ENCODE measurements at places on chromosomes 6 and 20.

DNA sequence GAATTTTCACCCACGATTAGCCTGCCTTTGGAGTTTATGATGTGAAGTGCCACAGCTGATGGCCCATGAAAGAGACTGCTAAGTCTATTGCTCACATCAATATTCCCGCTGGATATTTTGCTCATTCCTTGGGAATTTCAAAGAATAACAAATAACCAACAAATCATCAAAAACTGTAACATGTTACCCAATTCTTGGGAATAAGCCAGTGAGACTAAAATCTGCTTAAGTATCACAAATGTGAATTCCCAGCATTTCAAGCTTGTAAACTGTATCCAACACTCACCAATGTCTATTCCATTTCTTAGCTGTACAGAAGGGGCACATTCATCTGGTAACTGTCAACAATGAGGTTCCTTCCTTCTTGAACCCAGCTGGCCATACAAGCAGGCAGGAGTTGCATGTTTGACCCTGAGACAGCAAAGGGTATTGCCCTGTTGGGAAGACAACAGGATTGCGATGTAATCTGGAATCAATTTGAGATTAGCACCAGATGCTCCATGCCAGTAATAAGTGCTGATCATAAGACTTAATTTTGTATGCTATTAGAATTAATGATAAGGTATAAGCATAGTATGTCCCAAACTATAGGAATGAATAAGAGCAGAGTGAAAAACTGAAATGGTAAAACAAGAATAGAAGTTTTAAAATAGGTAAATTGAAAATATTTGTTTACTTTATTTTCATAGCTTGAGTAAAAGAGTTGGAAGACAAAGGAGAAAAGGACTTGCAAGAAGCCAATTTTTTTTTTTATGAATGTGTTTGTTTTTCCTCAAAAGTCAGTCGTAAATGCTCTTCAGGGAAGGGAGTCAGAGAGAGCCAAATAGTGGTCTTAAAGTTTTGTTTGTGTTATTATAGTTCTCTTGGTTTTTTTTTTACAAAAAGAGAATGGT lies 58.8 kb downstream of the RSPO3 start:
- DNase-seq: no peak

DNA sequence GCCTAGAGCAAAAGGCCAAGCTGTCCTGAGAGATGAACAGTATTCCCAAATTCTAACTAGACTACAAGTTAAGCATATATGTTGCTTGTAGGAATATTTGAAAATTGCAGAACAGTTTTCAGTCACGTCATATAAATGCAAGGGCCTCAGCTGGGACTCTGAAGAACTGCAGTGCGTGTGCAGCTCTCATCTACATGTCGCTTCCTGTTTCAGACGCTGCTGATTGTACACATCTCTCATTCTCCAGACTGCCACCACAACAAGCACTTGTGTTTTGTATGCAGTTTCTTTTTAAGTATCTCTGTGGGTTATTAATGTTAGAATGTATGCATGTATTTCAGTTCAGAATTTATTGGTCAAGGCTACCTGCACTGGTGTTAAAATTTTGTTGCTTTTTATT lies 119.7 kb downstream of the MAP3K4 start:
- DNase-seq: no peak

- no peak for DNase-seq
These were observed 512.6 kb downstream of the LMBRD1 start for GRCh38 chr6:69284176-69284730.

- no peak for DNase-seq
These were observed 559.4 kb downstream of the COL12A1 start for GRCh38 chr6:74646461-74646860.

GRCh38 chr20:13131688-13132087 lies 89.4 kb upstream of the ISM1 start:
- DNase-seq: no peak

DNA sequence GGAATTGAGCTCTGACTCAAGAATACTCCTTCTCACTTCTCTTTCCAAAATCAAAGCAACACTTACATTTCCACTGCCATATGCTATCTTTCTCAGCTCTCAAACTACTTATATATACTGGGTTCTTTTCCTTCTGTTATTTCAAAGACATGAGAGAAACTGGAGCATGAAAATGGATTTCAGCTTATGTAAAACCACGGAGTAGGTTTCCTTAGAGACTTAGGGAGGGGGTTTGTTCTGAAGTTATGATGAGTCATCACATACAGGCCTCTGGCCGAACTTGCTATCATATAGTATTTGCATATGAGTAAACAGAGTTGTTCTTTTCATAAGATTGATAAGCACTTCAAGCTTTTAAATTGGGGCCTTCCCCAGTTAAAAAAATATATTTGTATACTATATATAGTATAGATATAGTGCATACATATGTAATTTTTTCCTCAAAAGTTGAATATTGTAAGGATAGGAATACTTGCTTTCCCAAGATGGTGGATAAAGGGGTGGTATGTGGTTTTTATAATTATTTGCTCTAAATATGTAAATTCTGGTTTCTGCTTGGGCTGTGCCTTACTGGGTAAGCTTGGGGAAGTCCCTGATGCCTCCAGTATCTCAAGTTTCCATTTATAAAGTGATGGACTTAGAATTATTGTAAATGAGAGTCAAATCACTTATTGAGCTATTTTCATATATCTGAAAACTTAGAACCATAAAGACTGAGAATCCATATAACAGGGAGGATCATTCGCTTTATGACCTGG lies 273.9 kb downstream of the RFPL4B start:
- no peak for DNase-seq

DNA sequence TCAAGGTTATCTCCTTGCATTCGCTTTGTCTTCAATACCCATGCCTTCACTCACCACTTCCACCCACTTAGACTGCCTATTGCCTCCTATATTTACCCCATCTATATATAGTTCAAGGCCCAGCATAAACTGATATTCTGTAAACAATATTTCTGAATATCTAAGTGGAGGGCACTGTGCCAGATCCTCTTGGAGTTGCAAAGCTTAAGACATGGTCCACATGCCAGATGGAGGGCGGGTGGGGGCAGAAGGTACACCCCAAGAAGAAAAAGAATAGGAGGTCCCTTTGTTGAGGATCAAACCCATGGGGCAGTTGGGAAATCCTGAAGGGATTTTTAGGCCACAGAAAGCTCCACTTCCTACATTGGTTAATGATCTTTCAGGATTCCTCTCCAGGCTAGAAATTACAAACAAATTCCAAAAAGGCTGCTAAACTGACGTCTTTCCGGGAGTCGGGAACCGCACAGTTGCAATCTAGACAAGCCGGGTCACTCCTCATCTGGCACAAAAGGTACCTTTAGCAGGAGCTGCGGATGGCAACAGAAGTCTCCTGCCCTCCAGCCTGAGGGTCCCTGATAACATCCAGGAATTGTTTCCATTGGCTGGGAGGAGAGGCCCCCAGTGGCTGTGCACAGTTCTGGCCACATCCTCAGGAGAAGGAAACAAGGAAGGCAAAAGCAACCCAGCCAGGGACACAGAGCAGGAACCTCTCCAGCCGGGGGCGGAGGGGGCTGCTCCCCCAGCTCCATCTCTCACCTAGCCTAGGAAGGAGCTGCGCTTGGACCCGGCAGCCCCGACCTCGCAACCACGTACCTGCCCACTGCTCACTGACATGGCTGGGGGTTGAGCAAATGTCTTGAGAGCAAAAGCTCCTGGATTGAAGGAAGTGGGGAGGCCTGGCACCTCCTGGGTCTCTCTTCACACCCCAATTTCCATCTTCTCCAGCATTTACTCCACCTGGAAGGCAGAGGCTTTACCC lies 5.9 kb upstream of the LPIN3 start:
- no peak for DNase-seq

DNA sequence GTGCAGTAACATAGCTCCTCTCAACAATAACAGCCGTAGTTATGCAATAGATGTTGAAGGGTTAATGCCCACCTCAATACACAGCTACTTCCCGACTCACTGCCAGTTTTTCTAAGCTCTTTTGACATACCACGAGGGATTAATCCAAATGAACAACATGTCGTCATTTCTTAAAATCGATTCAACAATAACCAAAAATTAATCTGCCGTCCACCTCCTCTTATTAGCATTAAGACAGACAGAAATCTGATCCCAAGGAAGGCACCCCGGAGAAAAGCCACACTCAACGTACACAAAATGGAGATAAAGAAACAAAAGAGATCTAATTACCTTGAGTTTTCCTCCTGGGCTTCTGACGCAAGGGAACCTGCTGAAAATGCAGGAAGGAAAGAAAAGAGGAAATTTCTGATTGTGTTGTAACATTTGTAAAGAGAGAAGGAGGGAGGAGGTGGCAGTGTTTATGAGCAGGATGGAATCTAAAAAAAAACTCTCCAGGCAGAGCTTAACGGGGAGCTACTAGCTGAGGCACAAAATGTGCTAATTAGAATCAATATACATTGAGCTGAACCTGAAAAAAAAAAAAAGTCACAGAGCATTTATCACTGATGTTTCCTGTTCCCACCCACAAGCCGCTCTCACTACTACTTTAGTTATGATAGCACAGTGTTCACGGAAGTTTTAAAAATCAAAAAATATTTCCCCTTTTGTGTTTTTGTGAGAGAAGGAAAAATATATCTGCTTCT lies 109.3 kb downstream of the IPCEF1 start:
- no peak for DNase-seq

DNA sequence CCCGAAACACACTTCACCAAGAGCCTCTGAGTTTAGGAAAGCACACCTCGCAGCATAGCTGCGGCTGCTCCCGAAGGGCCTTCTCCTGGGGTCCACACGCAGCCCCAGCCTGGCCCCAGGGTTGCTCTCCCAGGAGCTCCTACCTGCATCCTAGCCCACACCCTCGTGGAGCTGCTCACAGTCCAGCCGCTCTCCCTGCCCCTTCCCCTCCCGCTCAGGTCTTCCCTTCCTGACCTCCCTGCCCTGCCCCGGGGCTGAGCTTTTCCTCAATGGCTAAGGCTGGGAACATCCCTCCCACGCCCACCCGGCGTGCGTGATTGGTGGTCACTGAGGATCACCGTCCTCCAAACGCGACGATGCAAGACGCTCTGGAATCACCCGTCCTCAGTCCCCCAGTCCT lies 205.8 kb downstream of the FNDC1 start:
- no peak for DNase-seq

GRCh38 chr20:56955680-56956079 lies 310.8 kb downstream of the BMP7 start:
- DNase-seq: no peak

GRCh38 chr20:23105193-23105592 lies 19.1 kb upstream of the CD93 start:
- no peak for DNase-seq

DNA sequence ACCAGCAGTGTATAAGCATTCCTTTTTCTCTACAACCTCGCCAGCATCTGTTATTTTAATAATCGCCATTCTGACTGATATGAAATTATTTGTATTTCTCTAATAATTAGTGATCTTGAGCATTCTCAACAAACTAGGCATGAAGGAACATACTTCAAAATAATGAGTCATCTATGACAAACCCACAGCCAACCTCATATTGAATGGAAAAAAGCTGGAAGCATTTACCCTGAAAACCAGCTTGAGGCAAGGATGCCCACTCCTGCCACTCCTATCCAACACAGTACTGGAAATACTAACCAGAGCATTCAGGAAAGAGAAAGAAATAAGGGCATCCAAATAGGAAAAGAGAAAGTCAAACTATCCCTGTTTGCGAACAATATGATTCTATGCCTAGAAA lies 390.6 kb upstream of the ID4 start:
- no peak for DNase-seq

- DNase-seq: no peak
These were observed 14.6 kb upstream of the SNX9 start for GRCh38 chr6:157808405-157808950.

GRCh38 chr20:38168791-38169589 lies 3.9 kb upstream of the TGM2 start:
- no peak for DNase-seq

DNA sequence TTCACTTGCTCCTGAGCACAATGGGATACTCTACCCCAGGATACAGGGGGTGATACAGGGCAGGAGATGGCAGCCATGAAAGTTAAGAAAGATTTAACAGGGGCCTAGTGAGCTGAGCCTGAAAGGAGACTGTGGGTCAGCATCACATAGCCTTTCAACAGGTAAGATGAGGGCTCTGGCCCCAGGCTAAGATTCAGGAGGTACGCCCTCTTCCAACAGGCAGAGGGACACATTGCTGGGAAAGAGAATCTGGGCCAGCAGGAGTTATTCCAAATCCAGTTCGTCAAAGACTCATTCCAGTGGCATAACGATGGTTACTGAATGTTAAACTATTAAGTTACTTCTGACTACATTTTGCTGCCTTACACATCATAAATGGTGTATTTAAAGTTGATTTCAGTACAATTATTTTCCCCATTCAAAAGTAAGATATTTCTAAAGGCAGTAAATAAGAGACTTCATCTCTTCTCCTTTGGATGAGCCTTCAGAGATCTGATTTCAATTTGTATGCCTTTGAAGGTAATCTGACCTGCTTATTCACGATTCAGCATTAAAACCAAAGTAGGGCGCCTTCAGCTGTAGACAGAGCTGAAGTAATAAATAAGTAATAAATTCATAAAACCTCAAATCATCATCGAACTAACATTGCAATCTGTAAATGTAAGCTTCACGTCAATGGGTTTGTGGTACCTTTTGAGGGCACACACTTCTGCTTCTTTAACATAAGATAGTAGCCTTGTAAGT lies 62.4 kb downstream of the HS3ST5 start:
- no peak for DNase-seq

GRCh38 chr20:10178727-10179313 lies 39.8 kb upstream of the SNAP25 start:
- DNase-seq: no peak

GRCh38 chr6:37866590-37867507 lies 47.3 kb downstream of the ZFAND3 start:
- no peak for DNase-seq

DNA sequence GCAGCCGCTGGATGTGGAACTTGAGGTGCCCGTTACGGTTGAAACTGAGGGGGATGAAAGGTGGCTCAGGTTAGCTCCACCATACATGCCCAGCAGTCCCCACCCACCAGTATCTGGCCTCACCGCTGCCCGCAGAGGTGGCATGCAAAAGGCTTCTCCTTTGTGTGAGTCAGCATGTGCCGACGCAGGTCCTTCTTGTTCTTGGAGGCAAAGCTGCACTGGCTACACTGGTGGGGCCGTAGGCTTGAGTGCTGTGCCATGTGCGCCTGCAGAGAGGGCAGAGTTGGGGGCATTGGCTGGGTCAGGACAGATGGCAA lies 15.8 kb downstream of the PCIF1 start:
- no peak for DNase-seq

DNA sequence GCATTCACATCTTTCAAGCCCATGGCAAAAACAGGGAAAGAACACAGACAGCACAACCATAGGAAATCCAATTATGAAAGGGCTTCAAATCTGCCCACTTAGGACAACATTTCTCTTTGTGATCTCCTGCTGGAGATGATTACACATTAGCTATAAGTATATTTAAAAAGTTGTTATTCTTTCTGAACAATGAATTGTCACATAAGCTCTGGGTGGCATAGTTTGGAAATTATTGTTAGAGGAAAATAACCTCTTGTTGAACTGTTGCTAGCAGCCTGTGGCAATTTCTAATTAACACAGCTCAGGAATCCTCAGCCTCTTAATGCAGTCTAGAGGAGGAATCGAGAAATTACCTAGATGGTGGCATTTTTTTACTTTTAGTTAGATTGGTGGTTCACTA lies 54.9 kb downstream of the BCAS1 start:
- no peak for DNase-seq

GRCh38 chr20:10621149-10621548 lies 52.6 kb downstream of the JAG1 start:
- no peak for DNase-seq

Measured in stimulated activated CD4-positive, alpha-beta T cell treated with anti-CD3 and anti-CD28 coated beads, Interleukin-1b, Interleukin-23, amount 100 ng/mL, for 1 hour (primary cell).